ENCODE measurements at places on chromosomes 5 and 9.

DNA sequence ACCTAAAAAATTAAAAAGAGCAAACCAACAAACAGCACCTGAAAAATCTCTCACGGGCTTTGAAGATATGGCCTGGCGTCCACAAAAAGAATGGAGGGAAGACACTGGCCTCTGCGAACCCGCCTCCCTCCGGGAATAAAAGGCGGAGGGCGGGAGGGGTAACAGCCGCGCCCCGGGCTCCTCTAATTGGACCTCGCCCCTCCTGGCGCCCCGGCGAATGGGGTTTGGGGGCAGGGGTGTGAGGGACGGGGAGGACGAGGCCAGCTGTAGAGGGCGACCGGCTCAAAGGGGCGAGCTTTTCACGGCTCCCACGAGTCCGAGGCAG is 753 bp downstream of the FANCC start:
- peak; percentile 71 for DNase-seq

DNA sequence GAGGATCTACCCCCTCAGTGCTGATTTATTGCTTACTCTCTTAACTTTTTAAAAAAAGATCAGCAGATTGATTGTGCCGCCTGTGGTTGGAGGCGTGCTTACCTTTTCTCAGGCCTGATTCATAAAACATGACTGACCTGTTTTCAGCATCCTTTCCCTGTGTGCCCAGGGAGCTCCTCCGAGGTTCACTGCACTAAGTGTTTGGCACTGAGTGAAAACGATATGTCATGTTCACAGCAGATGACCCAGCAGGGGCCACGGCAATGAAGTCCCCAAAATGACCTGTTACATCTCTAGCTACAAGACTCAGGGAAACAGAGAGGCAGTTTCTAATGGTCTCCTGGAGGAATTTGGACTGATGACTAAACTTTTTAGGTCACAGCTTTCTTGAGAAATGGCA is 69.9 kb downstream of the INSYN2B start:
- no peak for DNase-seq

DNA sequence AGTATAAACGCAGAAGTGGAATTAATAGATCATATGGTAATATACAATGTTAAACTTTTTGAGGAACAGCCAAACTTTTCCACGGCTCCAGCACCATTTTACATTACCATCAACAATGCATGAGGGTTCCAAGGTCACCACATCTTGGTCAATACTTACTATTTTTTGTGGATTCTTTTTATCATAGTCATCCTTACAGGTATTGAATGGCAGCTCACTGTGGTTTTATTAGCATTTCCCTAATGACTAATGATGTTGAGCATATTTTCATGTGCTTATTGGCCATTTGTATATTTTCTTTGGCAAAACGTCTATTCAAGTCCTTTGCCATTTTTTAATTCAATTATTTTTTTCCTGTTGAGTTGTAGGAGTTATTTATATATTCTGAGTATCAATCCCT is 14.1 kb upstream of the RAPGEF6 start:
- no peak for DNase-seq

- DNase-seq = no peak
Measured at GRCh38 chr5:55920784-55921183, 69.6 kb downstream of the IL31RA start.

GRCh38 chr5:96966801-96967200 is 30.9 kb downstream of the LNPEP start:
- no peak for DNase-seq

DNA sequence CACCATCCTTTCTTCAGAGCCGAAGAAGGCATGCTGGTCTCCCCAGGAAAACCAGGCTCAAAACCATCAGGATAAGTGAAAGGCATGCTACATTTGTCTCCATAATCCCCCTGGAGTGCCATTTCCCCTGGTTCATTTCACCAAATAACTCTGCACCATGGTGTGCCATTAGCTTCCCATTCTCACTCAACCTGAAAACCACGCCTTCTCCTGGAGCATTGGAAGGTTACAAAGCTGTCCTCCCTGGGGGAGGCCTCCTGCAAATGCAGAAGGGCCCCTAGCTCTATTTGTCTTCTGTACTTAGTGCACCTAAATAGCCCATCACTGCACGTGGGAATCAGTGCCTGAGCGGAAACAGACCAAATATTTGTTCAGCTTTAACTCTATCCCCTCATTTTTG is 90.2 kb upstream of the ICE1 start:
- DNase-seq = no peak

DNA sequence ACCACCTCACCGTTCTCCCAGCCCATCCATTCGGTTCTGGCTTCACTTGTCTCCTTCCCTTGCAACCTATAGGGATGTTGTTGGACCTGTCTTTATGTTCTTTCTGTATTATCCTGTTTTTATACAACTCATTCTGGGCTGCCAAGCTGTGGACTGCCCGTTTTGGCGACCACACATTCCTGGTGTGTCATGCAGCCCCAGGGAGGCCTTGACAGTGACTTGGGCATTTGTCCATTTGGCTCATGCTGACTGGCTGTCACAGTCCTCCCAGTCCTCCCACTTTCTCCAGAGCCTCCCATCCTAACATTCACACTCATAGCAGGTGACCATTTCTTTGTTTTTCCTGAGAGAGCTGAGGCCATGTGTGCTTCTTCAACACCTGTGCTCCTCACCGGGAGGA is 136.4 kb downstream of the SLF1 start:
- DNase-seq = no peak

DNA sequence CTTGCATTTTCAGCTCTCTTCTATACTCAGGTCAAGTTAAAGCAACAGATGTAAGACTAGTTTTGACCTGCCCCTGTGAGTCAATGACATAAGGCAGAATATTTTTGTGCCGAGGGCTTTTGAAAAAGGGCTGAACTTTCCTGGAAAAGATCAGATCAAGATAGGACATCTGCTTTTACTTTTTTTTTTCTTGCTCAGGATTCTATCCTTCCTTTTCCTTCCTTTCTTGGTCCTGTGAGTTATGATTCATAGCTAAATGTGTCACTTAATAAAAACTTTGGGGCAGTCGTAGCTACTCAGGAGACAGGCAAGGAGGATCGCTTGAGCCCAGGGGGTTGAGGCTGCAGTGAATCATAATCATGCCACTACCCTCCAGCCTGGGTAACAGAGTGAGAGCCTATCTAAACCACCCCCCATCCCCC is 84.3 kb upstream of the BRINP1 start:
- DNase-seq = no peak

GRCh38 chr5:106827061-106827460 is 843.7 kb downstream of the EFNA5 start:
- no peak for DNase-seq

GRCh38 chr9:137299938-137300337 is 2.1 kb downstream of the NRARP start:
- DNase-seq = no peak
